ENCODE measurements at places on chromosomes 11 and 22.

DNA sequence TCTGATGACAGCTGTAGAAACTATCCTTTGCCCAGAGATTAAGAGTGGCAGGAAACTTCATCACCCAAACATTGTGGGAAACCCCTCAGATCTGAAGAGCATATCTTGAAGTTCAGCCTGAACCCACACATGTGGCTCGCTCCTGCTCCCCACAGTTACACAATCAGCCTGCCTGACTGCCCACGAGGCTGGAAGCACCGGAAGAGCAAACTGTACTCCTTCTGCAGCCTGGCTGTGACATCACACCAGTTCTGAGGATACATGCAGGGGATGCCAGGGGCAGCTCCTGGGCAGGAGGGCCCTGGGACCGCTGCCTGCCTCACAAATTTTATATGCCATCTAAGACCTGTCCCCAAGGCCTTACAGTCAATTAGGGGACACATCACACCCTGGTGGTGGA is 444.4 kb downstream of the BUD13 start:
- no peak for DNase-seq

- peak; percentile 5 for DNase-seq
Measured at GRCh38 chr11:46903846-46904245, 14.5 kb downstream of the LRP4 start.

GRCh38 chr11:20010156-20010850 is 150.0 kb downstream of the DBX1 start:
- no peak for DNase-seq

- DNase-seq = no peak
Measured at GRCh38 chr22:40220316-40221054, 42.8 kb downstream of the TNRC6B start.

- no peak for DNase-seq
Measured at GRCh38 chr11:617912-618682, 2.3 kb upstream of the IRF7 start.

DNA sequence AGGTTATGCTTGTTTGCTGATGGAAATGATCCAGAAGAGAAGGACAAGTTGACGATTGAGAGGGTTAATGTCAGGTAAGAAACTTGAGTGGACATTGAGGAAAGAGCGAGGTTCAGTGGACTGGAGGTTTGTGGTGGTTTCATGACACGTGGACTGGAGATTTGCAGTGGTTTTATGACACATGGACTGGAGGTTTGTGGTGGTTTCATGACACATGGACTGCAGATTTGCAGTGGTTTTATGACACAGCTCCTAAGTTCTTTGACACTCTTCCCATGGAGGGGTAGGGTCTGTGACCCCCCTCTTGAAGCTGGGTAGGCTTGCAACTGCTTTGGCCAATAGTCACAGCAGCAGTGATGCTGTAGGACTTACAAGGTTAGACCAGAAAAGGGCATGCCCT is 5.4 kb upstream of the MAPK8IP2 start:
- no peak for DNase-seq

- no peak for DNase-seq
Measured at GRCh38 chr11:70226967-70227366, 23.9 kb downstream of the FADD start.

GRCh38 chr22:18063306-18063705 is 14.5 kb upstream of the PEX26 start:
- no peak for DNase-seq

DNA sequence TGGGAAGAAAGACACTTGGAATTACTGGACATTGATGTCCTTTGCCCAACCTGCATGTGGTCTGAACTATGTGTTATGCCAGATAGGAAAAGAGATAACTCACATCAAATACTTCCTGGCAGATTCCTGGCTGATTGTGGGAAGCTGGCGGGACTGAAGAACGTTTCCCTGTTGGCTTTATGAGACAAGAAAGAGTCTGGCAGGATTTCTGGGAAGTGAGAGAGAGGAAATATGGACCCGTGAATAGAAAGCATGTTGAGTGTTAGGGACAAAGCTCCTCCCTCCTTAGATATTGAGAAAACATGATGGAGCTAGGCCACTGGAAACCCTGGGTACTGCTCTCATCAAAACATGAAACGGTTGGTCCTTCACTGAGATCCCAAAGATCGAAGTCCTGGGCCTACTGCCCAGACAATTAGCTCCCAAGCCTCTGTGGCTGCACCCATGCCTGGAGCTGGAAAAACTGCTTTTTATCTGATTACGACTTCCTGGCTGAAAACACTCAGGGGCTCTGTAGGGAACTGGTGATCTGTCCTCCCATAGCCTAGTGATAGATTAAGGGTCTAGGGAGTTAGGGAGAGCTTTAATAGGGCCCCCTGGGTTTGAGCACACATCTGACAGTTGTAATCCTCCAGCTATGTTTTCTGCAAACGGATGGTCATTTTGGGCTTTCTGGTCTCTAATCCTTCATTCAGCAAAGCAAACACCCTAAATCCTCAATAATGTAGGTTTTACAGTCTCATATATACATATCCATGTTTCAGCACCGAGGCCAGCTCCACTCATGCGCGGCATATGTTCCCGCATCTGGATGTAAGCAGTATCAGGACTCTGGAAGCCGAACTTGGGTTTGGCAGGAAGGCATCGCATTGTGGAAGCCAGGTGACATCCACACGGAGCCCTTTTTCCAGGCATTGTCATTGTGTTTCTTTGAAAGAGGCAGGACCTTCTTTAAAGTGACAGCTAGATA is 6.1 kb upstream of the B3GAT1 start:
- DNase-seq = no peak
